Suppressor macrophage (primary cell): ENCODE measurements at places on chromosomes 11 and 22.

DNA sequence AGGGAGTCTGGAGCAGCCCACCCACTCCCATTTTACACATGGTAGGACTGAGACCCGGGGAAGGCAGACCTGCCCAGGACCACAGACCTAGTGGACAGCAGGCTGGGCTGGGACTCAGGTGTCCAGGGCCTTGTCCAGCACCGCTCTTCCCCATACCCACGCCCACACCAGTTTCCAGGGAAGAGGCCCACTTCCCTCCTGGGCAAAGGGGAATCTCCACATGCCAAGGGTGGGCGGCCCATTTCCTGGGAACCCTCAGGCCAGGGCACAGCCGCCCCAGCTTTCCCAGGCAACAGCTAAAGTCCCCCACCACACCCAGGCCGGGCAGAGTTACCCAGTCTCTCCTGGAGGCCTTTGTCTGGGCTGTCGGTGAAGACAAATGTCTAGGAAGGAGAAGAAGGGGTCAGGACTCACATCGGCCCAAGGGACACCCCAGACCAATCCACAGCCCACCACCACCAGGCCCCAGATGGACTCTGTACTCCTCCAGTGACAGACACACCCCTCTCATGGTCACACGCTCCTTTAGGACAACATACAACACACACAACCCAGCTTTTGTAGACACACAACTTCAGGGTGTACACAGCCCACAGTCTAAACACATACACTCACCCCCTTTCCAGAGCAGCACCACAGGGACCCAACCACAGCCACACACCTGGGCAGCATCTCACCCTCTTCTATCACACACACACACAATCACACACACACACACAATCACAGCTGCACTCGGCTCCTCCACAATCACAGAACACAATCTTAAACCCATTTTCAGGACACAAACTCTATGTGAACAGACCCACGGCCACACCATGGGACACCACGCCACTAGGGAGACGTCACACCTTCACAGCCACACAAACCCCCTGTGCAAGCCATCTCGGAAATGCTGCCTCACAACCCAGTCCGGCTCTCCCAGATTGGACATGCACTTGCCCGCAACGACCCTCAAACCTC lies 5.5 kb downstream of the MFNG start:
- DNase-seq: no peak

- no peak for DNase-seq
These were observed 974 bp downstream of the PPIL2 start for GRCh38 chr22:21666786-21667185.

DNA sequence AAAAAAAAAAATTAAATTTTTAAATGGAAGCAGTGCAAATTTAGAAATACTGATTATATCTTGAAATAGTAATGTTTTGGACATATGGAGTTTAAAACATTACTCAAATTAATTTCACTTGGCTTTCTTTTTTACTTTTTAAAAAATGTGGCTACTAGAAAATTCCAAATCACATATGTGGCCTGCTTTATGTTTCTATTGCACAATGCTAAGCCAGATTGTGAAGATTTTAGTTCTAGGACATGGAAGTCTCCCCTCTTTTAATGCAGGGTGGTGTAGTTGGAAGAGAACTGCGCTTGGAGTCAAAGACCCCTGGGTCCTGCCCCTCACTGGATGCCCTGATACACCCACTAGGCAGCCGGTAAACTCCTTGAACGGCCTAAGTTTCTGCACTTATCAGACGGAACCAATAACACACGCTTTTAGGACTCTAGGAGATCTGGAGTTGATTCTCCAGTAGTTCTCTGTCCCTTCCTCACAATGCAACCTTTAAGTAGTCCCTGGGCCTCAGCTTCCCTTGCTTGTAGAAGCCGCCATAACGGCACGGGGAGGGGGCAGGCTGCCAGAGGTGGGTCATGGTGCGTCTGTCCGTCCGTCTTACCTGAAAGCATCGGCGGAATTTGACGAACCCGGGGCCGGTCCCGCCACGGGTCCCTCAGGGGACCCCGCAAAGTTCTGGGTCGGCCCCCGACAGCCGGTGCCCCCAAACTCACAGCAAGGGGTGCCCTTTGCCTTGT lies 505 bp downstream of the FAM227A start:
- DNase-seq: no peak

- no peak for DNase-seq
These were observed 35.0 kb downstream of the BBOX1 start for GRCh38 chr11:27075655-27076054.

DNA sequence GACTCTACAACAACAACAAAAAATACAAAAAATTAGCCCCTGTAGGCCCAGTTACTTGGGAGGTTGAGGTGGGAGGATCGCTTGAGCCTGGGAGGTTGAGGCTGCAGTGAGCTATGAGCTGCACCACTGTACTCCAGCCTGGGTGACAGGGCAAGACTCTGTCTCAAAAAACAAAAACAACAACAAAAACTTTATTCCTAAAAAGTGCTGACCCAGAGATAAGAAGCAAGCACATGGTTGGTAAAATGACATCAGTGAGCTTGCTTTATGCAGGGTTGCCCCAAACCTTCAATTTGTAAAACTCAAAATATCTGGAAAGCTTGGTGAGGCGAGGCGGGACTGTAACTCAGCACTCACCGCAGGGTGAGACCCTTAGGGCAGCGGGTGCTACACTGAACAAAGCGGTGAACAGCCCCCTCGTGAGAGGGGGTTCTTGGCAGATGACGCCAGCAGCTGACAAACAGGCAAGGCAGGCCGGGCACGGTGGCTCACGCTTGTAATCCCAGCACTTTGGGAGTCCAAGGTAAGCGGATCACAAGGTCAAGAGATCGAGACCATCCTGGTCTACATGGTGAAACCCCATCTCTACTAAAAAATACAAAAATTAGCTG lies 3.5 kb upstream of the TCIRG1 start:
- DNase-seq: no peak

DNA sequence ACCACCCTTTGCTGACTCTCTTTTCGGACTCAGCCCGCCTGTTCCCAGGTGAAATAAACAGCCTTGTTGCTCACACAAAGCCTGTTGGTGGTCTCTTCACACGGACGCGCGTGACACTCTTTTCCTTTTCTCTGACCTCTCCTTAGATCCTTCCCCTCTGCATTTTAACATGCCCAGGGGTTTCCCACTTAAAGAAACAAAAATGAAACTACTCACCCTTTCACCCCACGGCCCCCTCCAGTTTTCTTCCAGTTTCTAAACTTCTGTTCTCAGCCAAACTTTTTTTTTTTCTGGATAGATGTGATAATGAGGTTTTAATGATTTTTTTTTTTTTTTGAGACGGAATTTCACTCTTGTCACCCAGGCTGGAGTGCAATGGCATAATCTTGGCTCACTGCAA lies 32.8 kb upstream of the NUP50 start:
- peak; percentile 27 for DNase-seq
